GM12878 (cell line): ENCODE measurements at places on chromosomes 11 and 22. TPM values are rescaled to one million over a fixed set of nuclear protein-coding genes. Genes with fewer than 3 reads are reported as not detected.

IL18 gene
- total RNA-seq = 0.21 and 0.24 TPM in 2 replicates

SLC22A12 gene
- not detected in 2 replicates for total RNA-seq

GVQW3 gene
- total RNA-seq = 1.7 and 2.2 TPM in 2 replicates

ANGPTL5 gene
- not detected in 2 replicates for total RNA-seq

CRYBB3 gene
- total RNA-seq = not detected in 2 replicates

NRXN2 gene
- 0.29 and 0.74 TPM in 2 replicates for total RNA-seq

DNA sequence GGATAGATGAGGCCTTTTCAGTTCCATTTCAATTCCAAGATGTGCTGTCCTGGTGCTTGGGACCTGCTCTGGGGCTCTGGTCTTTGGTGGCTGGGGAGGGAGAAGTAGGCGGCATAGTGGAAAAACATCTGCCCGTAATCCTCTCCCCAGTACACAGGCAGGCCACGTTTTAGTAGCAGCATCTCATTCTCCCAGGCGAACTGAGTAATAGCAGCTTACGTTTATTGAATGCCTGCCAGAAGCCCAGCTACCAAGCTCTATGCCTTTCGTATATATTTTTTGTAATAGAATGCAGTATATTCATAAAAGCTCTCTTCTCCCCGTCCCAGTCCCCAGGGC lies 11.4 kb downstream of the ACO2 start:
- DNase-seq = no peak

DNA sequence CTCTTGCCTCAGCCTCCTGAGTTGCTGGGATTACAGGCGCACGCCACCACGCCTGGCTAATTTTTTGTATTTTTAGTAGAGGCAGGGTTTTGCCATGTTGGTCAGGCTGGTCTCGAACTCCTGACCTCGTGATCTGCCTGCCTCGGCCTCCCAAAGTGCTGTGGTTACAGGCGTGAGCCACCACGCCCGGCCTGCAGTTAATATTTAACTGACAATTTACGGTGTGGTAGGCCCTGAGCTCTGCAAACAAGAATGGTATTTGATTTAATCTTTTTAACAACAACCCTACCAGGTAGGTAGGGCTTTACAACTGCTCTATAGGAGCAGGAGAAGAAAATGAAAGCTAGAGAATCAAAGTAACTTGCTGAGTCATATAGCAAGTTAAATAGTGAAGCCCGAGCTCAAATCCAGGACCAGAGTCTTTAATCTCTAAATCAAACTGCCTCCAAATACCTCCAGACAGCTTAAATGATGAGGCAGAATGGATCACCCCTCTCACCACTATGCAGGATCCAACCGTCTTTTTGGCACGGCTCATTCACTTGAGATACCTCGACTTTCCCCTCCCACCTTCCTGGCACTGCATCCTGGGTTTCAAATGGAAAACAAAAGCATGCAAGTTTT lies 9.4 kb downstream of the UEVLD start:
- DNase-seq = no peak

- DNase-seq = no peak
Observed at GRCh38 chr22:37862570-37863325, 13.5 kb downstream of the EIF3L start.

GRCh38 chr11:44310206-44310462 lies 195 bp upstream of the ALX4 start:
- DNase-seq = no peak

GRCh38 chr11:24661331-24661730 lies 164.5 kb downstream of the LUZP2 start:
- DNase-seq = no peak

- no peak for DNase-seq
Observed at GRCh38 chr22:20787746-20788626, 14.1 kb downstream of the SERPIND1 start.

- no peak for DNase-seq
Observed at GRCh38 chr11:2911785-2912391, 17.3 kb downstream of the PHLDA2 start.

- DNase-seq = no peak
Observed at GRCh38 chr11:109957000-109957399, 136.2 kb upstream of the ZC3H12C start.

- DNase-seq = peak; percentile 93
Observed at GRCh38 chr22:26610072-26610958, 7.5 kb downstream of the CRYBB1 start.

GRCh38 chr11:133175103-133175502 lies 357.2 kb downstream of the OPCML start:
- DNase-seq = peak; percentile 33

GRCh38 chr11:13102865-13103539 lies 93.9 kb downstream of the RASSF10 start:
- DNase-seq = no peak

DNA sequence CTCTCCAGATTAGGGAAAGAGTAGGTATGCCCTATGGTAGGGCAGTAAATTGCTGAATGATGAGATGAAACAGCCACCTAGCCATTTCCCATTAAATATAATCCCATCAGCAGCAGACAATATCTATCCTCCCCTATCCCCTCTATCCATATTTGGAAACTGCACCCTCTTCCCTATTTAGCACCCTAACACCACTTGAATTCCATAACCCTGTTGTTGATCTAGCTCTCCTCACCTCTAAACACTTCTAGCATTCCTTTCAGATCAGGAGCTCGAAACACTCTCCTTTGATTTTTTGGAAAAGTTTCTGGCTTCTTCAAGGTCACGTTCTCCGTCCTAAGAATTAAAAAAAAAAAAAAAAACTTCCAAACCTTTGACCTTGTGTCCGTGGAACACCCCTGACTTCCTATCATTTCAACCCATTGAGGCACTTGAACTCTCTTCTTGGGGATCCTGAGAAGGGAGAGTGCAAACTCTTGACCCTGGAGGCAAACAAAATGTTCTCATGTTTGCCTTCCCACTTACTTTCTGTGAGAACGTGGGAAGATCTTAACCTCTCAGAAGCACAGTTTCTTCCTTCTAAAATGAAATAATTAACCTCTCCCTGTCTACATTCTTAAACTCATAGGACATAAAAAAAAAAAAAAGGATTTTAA lies 19.0 kb downstream of the TRIM5 start:
- DNase-seq = no peak

DNA sequence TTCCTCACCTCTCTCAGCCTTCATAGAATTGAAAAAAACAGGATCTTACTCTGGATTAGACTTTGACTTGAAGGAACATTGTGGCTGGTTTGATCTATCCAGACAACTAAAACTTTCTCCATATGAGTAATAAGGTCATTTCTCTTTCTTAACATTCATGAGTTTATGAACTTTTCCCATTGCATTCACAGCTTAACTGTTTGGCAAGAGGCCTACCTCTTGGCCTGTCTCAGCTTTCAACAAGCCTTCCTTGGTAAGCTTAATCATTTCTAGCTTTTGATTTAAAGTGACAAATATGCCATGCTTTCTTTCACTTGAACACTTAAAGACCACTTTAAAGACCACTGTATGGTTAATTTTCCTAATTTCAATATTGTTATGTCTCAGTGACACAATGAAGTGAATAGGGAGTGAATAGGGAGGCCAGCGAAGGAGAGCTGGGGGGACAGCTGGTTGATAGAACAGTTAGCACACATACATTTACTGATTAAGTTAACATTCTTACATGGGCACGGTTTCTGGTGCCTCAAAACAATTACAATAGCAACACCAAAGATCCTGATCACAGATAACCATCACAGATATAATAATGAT lies 17.0 kb downstream of the IMMP1L start:
- DNase-seq = no peak

DNA sequence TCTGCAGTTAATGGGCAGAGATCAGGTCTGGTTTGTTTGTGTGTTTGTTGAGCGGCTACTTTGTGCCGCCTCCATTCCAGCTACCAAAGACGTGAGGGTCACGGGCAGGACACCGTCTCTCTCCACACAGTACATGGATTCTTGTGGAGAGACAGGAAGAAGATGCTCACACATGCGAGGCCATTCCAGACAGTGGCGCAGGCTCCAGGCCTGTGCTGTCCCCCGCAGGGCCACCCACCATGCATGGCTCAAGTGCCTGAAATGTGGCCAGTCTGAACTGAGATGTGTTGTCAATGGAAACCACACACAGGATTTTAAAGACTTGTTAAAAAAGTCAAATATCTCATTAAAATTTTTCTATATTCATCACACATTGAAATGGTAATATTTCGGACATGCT lies 848.3 kb downstream of the TBC1D22A start:
- DNase-seq = no peak

GRCh38 chr11:75946531-75947530 lies 131.8 kb downstream of the UVRAG start:
- DNase-seq = no peak

DNA sequence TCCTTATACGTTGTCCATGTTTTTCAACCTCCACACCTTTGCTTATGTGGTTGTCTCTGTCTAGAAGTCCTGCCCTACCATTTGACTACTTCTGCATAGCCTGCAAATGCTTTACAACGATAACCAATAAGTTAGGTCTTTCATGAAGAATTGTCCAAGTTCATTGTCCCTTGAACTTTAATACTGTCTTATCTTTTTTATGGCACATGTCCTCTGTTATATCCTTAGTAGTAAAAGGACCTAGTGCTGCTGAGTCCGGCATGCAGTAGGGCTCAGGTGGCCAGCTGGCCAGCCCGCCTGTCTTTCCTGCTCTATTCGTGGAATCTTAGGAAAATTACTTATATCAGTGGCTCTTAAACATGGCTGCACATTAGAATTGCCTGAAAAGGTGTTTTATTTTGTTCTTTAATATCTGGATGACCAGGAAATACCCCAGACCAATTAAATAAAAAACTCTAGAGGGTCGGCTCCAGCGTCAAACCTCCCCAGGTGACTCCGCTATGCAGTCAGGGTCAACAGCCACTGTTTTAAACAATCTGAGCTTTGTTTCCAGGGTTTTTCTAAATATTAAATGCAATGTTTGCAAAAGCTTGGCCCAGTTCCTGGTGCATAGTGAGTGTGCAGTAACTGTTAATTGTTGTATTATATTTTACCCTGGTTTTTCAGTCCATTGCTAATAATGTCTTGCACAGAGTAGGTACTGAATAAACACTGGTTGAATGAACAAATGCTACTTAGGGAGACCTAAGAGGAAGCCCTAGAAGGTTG lies 64.6 kb upstream of the SESN3 start:
- DNase-seq = no peak

DNA sequence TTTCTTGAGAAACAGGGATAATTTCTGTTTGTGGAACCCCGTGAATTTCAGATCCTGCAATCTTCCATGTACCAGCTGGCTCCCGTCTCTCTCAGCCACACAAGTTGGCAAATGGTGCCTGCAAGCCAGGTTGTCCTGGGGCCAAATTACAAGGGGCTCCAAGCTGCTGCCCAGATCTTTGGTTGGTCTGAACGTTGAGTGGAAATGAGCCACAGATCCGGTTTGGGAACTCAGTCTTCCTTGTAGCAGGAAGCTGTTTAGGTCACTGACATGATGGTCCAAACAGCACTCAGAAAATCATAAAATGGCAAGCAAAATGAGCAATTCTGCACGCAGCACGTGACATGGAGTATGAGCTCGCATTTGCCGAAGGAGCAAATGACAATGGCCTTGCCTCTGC lies 1496.4 kb downstream of the TBC1D22A start:
- no peak for DNase-seq

- DNase-seq = no peak
Observed at GRCh38 chr11:1177020-1177770, 19.4 kb downstream of the MUC5AC start.

DNA sequence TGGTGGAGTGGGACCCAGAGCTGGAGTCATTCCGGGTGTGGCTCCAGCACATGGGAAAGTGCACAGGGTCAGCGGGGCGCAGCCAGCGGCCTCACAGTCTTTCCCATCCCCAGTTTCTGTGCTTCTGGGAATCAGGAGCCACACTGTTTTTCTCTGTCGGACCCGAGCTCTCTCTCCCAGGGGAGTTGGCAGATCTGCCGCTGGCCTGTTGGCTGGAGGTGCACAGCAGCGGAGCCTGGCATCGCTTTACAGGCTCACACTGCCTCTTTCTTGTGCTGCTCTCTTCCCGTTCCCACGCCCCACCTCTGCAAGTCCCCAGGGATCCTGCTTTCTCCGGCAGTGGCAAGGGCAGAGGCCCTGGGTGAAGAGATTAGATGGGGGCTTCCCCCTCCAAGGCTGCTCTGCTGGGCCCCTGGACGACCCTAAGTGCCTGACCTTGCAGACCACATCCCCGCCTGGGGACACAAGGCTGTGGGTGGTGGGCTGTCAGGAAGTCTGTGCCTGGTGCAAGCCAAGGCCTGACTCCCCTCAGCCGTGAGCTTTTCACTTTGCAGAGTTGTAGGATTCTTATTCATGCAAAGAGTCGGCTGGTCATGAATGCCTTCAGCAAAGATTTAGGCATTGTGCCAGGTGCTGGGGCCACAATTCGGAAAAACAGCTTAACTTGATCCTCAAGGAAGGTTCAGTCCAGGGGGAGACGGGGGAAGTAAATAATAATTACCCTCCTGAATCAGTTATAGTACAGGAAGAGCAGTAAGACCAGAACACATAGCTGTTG lies 116.3 kb downstream of the TIMP3 start:
- no peak for DNase-seq
